ENCODE measurements at places on chromosomes 1 and 21.

DNA sequence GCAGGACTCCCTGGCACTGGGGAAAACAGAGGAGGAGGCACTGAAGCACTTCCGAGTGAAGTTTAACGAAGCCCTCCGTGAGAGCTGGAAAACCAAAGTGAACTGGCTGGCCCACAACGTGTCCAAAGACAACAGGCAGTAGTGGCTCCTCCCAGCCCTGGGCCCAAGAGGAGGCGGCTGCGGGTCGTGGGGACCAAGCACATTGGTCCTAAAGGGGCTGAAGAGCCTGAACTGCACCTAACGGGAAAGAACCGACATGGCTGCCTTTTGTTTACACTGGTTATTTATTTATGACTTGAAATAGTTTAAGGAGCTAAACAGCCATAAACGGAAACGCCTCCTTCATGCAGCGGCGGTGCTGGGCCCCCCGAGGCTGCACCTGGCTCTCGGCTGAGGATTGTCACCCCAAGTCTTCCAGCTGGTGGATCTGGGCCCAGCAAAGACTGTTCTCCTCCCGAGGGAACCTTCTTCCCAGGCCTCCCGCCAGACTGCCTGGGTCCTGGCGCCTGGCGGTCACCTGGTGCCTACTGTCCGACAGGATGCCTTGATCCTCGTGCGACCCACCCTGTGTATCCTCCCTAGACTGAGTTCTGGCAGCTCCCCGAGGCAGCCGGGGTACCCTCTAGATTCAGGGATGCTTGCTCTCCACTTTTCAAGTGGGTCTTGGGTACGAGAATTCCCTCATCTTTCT is 75.5 kb downstream of the PIK3CD start:
- peak overlapping the region; percentile 75 for H3K27ac ChIP-seq
- H3K4me3 ChIP-seq, result no peak overlapping the region
- H3K27me3 ChIP-seq, result no peaks in the 10 kb centered on the region

GRCh38 chr1:97204468-97204867 is 482.9 kb downstream of the PTBP2 start:
- H3K27ac ChIP-seq, result no peak overlapping the region
- H3K4me1 ChIP-seq, result no peaks in the 10 kb centered on the region
- DNase-seq, result no peak
- H3K27me3 ChIP-seq, result no peaks in the 10 kb centered on the region
- H3K36me3 ChIP-seq, result no peaks in the 10 kb centered on the region

GRCh38 chr1:2803931-2804627 is 2.6 kb upstream of the TTC34 start:
- no peak for DNase-seq
- H3K4me1 ChIP-seq, result no peaks in the 10 kb centered on the region
- no peak overlapping the region for H3K4me3 ChIP-seq
- H3K27ac ChIP-seq, result no peak overlapping the region
- peaks cover 73% of the 10 kb centered on the region for H3K27me3 ChIP-seq

- H3K4me1 ChIP-seq, result peaks cover 33% of the 10 kb centered on the region
- H3K27ac ChIP-seq, result no peak overlapping the region
- DNase-seq, result no peak
- no peak overlapping the region for H3K4me3 ChIP-seq
Observed at GRCh38 chr1:235940285-235940684, 73.6 kb upstream of the LYST start.

GRCh38 chr1:9770298-9770697 is 53.5 kb downstream of the CLSTN1 start:
- H3K27me3 ChIP-seq, result no peaks in the 10 kb centered on the region
- H3K4me1 ChIP-seq, result no peaks in the 10 kb centered on the region
- H3K36me3 ChIP-seq, result no peaks in the 10 kb centered on the region
- no peak overlapping the region for H3K27ac ChIP-seq
- no peak for DNase-seq

DNA sequence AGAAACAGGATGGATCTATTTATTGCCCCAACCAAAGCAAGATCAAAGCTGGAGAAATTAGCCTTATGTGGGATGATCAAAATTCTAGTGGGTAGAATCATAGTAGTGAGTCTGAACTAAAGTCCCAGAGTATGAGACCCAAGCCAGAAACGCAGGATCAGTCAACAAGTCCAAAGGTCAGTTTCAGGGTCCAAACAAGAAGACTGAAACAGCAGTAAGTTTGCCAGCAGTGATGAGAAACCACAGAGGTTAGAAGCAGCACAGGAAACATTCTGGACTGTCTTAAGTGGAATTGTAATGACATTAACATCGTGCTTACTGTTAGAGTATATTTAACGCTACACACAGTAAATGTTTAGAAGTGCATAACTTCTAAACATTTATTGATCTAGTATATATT is 251.0 kb downstream of the LRRIQ3 start:
- H3K36me3 ChIP-seq, result no peaks in the 10 kb centered on the region
- no peaks in the 10 kb centered on the region for H3K27me3 ChIP-seq
- H3K4me3 ChIP-seq, result no peak overlapping the region

Data from T-cell (primary cell).